Activated T-helper 1 cell treated with anti-CD3 and anti-CD28 coated beads, Interleukin-2, amount 50 U/mL, for 16 hours (primary cell): ENCODE measurements at places on chromosomes 7 and 10.

DNA sequence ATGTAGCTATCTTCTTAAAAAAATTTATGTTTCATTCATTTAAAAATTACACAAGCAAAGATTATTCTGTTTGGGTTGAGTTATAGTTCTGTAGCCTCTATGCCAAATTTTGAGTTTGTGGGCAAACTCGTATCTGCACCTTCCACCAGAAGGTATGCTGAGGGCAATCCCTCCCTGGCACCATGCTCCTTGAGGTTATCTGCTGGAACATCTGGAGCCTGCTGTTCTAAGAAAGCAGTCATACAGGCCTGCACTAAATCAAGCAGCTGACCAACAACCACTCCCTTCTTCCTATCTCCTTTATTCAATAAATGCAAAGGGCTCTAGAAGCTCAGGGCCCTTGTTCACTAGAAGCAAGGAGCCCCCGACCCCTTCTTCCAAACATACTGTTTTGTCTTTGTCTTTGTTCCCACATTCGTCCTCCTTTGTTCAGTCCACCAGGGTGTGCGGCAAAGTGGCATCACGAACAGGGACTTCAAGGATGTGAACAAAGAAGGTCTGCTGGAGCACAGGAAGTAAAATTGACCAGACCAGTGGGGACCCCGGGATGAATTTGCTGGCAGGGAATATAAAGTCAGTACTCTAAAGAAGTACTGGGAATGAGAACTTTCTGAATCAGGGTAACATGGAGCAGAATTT is 36.4 kb downstream of the OR13A1 start:
- no peak for DNase-seq

GRCh38 chr7:128812514-128813168 is 17.6 kb upstream of the FLNC start:
- DNase-seq, result no peak

DNA sequence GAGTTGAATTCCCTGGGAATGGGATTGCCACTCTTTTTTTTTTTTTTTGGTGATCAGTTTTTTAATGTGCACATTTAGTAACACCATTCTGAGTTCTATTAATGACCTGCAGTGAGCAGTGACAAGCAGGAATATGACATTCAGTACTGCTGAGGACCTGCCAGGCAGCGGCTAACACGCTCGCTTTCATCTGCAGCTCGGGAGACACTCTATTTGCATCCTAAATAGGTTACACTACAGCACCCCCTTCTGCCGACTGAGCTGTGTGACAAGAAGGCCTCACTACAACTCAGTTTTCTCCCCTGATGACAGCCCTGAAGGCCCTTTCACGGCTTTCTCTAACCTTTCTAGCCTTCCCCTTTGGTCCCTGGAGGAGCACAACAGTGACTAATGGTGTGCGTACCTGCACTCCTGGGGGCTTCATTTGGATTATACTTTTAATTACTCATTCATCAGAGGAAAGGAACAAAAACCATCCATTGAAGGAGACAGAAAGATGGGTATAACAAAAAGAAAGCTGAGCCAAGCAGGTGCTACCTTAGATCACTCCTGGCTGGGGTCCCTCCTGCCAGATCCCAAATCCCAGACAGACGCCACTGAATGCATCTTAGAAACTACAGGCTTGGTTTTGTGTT is 872.4 kb downstream of the LRMDA start:
- DNase-seq, result no peak

DNA sequence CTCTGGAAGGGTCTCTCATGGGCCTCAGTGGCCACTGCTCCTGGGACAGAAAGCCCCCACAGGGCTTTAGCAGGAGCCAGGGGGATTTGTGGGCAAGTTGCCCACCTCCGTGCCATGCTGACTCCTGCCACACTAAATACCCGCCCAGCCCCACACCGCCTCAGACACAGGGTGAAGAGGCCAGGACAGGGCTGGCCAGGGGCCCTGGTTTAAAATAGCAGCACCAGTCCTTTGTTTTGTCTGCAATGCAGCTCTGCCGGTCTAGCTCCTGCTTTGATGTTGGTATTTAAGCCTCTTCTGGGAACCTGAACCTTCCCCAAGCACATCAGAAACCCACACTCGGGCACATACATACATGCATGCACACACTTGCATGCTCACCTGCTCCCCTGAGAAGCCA is 14.4 kb upstream of the TNRC18 start:
- no peak for DNase-seq

GRCh38 chr10:132645247-132645530 is 107.6 kb downstream of the INPP5A start:
- DNase-seq, result no peak

DNA sequence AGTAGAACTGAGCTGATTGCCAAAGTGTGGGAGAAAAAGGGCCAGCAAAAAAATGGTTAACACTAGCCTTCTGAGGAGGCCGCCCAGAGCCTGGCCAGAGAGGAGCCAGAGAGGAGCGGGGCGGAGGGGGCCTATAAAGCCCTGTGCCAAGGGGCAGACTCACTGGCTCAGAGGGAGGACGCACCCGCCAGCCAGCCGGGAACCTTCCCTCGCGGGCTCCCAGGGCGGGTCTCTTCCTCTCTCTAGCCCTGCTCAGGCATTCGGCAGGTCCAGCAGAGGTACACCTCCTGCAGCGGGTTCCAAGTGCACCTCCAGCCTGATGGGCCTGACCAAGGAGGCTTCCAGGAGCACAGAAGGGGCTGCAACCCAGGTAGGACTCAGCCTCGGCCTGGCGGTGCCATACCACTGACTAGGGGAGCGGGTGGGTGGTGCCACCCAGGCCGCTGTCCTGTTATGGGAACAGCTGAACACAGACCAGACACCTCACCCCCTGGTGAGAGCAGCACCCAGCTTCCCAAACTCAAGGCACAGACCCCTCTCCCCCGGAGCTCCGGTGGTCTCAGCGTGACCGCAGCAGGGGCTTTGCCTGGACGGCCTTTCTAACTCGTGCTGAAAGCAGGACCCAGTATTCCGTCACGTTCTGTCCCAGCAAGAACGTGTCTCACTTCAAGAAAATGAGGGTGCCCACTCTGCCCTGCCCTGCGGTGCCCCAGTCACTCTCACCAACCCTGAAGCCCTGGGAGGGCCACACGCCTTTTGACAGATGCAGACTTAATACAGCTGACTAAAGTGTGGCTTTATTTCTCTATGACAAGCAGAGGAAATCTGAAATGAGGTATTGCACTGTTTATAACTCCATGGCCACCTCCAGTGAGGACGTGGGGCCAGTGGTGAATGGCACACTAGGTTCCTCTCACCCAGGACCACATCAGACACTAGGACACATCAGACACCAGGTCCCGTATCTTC is at the start of gene GPER1:
TSS of gene GPER1 (plus strand) at position 162 of the 969 bp plus-strand sequence. CDS start 3,616 bp downstream, outside the sequence.
- no peak for DNase-seq

DNA sequence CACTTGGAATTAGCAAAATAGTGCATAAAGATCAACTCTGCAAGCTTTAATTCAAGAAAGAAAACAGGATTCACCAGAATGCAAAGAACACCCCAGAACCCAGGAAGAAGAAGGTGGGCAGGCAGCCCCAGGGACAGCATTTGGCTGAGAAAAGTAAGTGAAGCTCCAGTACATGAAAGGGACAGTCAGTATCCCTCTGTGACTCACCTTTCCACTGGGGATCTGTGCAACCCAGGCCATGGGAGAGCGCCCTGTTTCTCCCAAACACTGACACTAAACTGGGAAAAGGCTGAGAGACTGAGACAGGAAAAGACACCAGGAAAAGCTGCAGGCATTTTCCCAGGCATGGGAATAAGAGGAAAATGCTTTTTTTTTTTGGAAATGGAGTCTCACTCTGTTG is 28.2 kb downstream of the SNX13 start:
- no peak for DNase-seq

- DNase-seq, result no peak
Measured at GRCh38 chr7:130298544-130299326, 5.8 kb downstream of the CPA4 start.

GRCh38 chr7:116195451-116195850 is 14.9 kb upstream of the TES start:
- DNase-seq, result no peak

GRCh38 chr7:25385506-25386136 is 157.3 kb upstream of the NPVF start:
- no peak for DNase-seq

- DNase-seq, result no peak
Measured at GRCh38 chr10:80503584-80504157, 34.0 kb upstream of the SH2D4B start.

- DNase-seq, result no peak
Measured at GRCh38 chr7:15662451-15662850, 24.0 kb downstream of the MEOX2 start.
